ENCODE measurements at places on chromosomes 12 and 14. TPM values are rescaled to one million over a fixed set of nuclear protein-coding genes. Genes with fewer than 3 reads are reported as not detected.

CCDC197 gene
- not detected for total RNA-seq

LRRK2 gene
- 44.6 TPM for total RNA-seq

RPGRIP1 gene
- total RNA-seq: 3.3 TPM

GRCh38 chr14:72645706-72646105, 248.2 kb downstream of the DPF3 start:
- H3K4me3 ChIP-seq: no peak overlapping the region
- no peaks in the 10 kb centered on the region for H3K4me1 ChIP-seq
- DNase-seq: no peak
- H3K27ac ChIP-seq: no peak overlapping the region
- no peaks in the 10 kb centered on the region for H3K36me3 ChIP-seq

LRP6 gene
- total RNA-seq: 27.3 TPM

DNA sequence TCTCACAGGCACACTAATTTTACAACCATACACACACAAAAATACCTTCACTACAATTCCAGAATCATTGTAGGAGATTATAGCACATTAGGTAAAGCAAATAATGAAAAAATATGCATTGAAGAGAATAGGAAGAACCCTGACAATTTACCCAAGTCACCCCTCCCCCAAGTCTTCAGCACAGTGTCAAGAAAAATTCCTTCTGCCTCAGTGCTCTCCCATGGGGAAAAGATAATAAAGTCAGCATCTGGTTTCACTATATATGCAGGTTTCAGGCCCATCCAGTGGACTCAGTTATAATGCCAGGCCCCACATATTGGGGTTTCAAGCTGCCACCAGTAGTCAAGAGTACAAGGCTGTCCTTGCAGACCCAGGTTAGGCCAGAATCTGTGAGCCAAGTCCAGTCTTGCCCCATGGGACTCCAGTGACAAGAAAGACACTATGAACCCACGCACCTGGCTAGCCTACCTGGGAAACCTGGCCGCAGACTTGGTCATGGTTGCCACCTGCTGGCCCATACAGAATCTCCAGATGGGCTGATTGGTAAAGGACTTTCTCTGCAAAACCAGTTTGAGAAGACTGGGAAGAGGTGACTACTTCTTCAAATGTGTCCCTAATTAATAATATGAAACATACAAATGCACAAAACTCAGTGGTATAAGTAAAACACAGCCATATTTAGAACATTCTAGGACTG, 398.6 kb upstream of the FLRT2 start:
- no peaks in the 10 kb centered on the region for H3K4me1 ChIP-seq
- H3K27me3 ChIP-seq: no peaks in the 10 kb centered on the region
- H3K27ac ChIP-seq: no peak overlapping the region
